ENCODE measurements at places on chromosomes 7 and 10.
A peak's percentile ranks its signal among the peaks of the same experiment; 100 is the strongest.

GRCh38 chr7:149886018-149886415, 12.2 kb downstream of the ATP6V0E2 start:
- DNase-seq = no peak

DNA sequence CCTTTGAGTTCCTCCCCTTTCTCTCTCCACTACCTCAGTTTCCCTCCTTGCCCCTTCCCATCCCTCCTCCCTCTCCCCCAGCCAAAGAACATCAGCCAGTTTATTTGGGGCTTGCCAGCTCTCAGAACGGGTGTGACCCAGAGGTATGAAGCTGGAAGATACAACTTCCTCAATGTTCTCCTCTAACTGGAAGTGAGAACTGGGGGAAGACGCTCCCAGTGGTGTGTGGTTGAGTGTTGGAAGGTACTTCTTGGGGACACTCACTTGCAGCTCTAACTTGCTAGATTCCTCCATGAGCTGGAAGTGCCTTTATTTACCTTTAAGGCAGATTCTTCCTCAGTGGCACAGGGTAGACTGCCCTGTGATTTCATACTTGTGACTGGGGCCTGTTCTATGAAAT, 110.5 kb upstream of the HABP2 start:
- DNase-seq = no peak

DNA sequence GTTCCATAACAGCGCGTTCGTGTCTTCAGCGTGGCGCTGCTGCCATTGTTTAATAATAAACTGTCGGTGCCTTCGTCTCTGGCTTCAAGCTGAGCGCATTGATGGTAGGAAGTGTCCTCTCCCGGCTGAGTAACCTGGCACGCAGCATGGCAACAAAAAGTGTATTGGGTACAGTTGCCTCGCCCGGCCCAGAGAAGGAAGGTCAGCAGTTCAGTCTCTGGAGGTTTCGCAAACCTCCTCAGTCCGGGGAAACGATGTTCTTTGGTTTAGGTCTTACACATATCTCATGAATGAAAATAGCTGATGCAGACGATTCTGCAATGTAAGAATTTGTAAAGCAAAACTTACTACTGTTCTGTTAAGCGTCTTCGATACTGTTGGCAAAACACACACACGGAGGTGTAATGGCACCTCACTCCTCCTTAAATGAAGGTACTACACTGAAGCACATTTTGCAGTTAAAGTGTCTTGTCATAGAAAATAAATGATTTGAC, 739 bp upstream of the CCDC186 start:
- DNase-seq = no peak

- DNase-seq = no peak
Measured at GRCh38 chr10:79021331-79021907, 47.3 kb upstream of the ZMIZ1 start.

DNA sequence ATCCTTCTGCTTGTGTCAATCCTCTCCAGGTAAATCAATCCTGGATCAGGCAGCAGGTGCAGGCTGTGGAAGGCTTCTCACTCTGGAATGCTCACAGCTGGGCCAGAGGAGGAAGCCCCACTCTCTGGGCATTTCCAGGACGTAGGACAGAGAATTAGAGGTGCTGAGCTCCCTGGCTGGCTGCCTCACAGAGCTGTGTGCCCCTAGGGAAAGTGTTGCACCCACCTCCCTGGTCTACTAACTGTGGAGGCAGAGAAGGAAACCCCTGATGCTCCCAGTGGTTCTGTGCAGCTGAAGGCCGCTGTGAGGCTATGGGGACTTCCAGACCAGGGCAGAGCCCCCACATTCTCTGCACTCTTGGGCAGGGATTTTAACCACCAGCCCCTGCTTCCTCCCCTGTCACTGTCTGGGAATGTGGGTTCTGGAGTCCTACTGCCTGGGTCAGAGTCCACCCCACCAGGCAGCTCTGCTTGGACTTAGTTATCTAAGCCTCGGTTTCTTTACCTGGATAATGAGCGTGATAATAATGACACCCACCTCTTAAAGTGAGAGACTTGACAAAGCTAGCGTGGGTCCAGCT, 73.5 kb upstream of the EEPD1 start:
- no peak for DNase-seq

DNA sequence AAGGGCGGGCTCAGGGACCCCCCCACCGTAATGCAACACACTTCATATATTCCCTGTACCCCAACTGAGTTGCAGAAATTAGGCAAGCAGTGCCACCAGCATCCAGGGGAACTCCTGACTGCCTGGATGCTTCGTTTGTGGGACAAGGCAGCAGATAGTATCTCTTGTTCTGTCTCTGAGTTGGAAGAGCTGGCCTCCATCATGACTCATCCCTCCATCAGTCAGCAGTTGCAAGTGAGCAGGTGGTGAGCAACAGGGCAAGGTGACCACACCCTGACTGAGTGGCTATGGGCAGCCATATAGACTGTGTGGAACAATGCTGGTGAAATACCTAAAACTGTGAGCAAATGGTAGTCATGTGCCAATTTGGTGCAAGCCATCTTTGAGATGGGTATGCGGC, 22.8 kb upstream of the ADAMTS14 start:
- no peak for DNase-seq

GRCh38 chr7:158819571-158820203, 9.6 kb downstream of the ESYT2 start:
- no peak for DNase-seq

- no peak for DNase-seq
Measured at GRCh38 chr10:25614652-25615051, 319.4 kb upstream of the MYO3A start.

DNA sequence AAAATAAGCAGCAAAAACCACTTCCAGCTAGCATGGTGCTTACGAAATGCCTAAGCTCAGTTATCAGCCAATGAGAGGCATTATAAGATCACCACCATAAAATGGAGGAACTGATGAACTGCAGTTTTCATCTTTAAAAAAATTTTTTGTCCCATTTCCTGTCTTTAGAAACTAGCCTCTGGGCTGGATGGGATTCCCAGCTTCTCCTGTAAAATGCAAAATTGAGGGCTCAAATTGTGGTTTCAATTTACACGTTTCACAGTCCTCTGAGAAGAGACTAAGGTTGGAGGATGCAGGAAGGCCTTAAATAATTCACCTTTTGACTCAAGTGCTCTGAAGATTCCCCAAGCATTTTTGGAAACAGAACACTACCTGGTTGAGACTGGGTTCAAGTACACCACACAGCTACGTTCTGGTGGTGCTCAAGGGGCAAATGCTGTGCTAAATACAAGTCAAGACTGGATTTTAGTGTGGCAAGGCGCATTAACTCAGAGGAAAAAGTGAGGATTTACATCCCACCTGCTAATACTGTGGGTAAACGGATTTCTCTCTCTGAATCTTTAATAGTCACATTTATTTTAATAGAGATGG, 951 bp downstream of the ZNF25 start:
- no peak for DNase-seq

- no peak for DNase-seq
Measured at GRCh38 chr10:78305311-78305710, 271.6 kb downstream of the RPS24 start.

- DNase-seq = no peak
Measured at GRCh38 chr10:109941236-109941862, 18.0 kb upstream of the XPNPEP1 start.

DNA sequence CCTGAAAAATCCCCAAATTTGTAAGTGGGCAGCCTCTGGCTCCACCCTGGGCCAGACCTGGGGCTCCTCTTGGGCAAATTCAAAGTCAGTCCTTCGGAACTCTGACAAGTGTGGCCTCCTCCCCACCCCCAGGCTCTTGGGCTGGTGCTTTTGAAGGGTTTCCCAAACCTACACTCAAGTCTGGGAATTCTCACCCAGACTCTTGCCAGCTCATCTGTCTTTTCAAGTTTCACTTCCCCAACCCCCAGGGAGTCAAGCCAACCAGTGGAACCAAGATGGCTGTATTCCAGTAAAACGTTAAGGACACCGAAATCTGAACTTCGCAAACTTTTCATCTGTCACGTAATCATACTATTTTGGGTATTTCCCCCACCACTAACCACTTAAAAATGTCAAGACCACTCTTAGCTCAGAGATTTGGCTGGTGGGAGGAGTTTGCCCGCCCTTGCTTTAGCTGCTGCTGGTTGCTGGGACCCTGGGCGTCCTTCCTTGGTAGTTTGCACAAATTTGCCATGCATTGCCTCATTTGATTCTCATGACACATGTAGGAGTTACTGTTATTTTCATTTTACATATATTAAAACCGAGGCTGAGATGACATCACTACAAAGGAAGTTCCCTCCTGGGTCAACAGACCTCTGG, 1.7 kb upstream of the MYO1G start:
- peak; percentile 64 for DNase-seq

DNA sequence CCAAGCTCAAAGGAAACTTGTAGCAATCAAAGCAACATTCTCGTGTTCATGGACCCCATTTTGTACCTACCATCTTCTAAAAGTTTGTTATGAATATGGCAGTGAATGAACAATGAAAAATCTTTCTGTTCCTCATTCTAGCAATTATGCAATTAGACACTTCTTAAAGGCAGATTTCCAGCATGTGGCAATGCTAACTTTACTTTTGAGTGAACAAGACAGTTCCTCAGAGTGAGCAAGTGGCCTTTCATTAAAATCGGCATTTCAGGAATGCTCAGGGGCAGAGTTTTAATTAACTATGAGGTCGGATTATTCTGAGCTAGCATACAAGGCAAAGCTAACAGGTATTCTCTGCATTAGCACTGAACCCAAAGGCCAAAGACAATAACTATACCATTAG, 48.4 kb upstream of the NFE2L3 start:
- no peak for DNase-seq

- no peak for DNase-seq
Measured at GRCh38 chr7:90894122-90894521, 298.0 kb downstream of the CDK14 start.

- DNase-seq = no peak
Measured at GRCh38 chr10:93851169-93851568, 42.6 kb upstream of the SLC35G1 start.

GRCh38 chr10:92538231-92538958, 35.5 kb downstream of the IDE start:
- DNase-seq = no peak

DNA sequence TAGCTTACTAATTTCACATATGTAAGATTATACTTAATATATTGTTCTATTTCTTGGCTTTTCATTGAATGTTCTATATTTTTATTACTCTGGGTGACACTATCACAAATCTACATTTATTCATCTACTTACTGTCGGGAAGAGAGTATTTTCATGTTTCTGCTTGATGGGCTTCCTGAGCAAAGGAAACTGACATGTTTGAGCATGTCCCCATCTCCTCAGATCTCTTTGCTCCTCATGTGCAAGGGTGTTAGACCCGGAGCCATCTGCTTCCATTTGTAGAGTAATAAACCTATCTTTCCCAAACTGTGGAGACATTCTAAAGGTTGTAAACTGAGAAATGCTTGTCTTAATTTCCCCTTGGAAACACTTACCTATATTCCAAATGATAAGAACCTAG, 103.5 kb downstream of the LSMEM1 start:
- no peak for DNase-seq

- no peak for DNase-seq
Measured at GRCh38 chr10:96288151-96288621, 16.0 kb upstream of the DNTT start.

GRCh38 chr7:135600226-135600625, 42.5 kb downstream of the NUP205 start:
- no peak for DNase-seq

GRCh38 chr7:135206941-135207391, 4.4 kb downstream of the WDR91 start:
- no peak for DNase-seq

GRCh38 chr7:4607311-4607729, 74.8 kb upstream of the FOXK1 start:
- DNase-seq = no peak

DNA sequence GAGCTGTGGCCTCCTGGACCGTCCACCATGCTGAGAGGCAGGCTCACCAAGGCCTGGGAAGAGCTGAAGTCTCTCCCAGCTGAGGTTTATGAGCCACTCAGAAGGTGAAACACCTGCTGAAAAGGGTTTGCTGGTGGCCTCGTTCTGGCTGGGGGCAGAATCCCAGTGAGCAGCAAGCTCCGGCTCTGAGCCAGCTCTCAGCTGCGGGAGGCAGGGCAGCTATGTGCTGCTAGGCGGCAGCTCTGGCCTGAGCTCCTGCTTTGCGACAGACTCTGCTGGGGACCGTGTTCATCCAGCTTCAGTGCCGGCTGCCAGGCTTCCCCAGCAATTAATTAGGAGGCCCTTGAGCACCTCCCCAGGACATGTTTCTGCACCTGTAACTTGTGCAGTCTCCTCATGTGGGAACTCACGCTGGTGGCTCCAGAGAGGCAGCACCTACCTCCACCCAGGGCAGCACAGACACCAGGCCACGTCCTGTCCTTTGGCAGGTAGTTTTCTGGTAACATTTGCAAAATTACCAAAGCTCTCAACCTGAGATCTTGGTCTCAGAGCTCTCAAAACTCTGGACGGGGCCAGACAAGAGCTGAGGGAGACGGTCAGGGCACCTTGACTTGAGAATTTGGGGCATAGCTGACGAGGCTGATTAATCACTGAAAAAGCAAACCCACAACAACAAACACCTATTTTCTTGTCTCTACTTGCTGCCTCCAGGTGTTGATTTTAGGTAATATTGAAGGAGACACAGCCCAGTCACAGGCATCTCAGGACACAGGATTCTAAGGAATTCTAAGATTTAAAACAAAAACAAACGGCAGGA, 185.0 kb downstream of the TCERG1L start:
- DNase-seq = no peak

DNA sequence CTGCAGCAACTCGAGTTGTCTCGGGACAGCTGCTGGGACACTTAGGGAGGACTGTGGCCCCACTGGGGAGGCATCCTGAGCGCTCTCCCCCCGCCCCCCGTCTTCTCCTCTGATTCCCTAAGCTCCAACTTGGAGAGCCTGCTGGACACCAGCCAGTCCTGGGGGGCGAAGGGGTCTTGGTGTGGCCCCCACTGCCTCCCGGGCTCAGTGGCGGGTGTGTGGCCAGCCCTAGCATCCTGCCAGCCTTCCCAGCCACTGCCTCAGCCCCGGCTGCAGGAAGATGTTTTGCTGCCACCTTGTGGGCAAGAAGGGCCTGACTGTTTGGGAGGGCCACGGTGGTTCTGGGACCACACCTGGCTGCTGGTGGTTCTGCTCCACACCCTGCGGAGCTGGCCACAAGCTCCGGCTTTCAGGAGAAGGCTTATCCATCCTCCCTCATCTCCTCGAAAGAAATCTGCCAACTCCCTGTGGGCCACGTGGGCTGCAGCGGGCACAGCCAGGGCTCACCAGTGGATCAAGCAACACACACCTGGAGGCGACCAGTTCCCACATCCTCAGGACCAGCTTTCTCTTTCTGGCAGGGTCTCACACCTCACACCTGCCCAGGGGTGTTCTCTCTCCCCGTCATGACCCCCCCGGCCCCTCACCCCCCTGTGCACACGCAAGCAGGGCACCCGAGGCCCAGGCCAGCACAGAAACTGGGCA, 24.8 kb downstream of the AGAP3 start:
- DNase-seq = peak; percentile 74

- no peak for DNase-seq
Measured at GRCh38 chr7:45092100-45092930, 3.5 kb upstream of the NACAD start.

- DNase-seq = no peak
Measured at GRCh38 chr10:81872206-81872862, 2.7 kb upstream of the NRG3 start.
